ENCODE measurements at places on chromosomes 3 and 15.

DNA sequence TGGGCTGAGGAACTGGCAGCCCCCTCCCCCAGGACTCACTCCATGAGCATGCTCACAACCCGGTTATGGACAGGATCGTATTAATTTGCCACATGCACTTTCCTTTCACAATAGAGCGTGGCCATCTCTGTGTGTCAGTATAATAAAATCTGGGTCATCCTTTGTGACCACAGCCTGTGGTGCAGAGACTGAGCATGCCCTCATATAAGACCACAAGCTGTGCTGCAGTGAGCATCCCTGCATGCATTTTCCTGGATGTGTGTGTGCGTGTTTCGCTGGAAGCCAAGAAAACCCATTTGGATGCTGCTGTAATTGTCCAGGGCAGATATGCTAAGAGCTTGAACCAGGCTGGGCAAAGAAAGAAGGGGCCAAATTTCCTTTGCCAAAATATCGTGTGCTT lies 39.7 kb downstream of the CYP11A1 start:
- DNase-seq = no peak

DNA sequence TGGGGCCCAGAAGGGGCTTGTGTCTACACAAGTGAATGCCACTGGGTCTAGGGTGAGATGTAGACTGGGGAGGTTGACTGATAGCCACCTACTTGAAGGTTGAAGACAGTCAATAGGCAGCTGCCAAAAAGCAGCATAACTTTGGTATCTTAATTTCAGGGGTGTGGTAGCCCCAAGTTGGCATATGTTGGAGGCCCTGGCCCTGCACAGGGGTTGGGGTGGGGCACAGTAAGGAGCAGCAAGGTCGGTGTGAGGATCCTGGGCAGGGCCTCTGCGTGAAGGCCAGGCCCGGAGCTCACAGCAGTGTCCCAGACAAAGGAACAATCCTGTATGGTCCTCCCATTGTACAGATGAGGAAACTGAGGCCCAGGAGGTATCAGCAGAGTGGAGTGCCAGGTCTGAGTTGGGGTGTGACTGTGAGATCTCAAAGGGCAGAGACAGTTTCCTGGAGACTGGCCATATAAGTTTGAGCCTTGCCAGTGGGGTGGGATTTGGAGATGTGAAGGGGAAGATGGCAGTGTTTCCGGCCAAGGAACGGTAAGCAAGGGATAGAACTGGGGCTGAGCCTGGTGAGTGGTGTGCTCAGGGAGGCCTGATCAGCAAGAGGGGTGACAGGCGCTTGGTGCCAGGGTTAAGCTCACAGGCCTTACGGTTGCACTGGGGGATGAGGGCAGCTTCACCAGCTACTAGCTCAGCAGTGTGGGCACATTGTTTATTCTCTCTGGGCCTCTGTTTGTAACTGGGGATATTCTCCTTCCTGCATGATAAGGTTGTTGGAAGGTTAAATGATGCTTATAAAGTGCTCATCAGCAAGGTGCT lies 1.7 kb downstream of the KLHL40 start:
- no peak for DNase-seq

GRCh38 chr15:51054535-51054934 lies 40.2 kb downstream of the TNFAIP8L3 start:
- no peak for DNase-seq

GRCh38 chr3:178131801-178132200 lies 404.4 kb upstream of the KCNMB2 start:
- DNase-seq = no peak

GRCh38 chr3:157134620-157135191 lies 25.2 kb downstream of the CCNL1 start:
- no peak for DNase-seq

GRCh38 chr15:87732976-87733375 lies 523.6 kb downstream of the NTRK3 start:
- DNase-seq = no peak

DNA sequence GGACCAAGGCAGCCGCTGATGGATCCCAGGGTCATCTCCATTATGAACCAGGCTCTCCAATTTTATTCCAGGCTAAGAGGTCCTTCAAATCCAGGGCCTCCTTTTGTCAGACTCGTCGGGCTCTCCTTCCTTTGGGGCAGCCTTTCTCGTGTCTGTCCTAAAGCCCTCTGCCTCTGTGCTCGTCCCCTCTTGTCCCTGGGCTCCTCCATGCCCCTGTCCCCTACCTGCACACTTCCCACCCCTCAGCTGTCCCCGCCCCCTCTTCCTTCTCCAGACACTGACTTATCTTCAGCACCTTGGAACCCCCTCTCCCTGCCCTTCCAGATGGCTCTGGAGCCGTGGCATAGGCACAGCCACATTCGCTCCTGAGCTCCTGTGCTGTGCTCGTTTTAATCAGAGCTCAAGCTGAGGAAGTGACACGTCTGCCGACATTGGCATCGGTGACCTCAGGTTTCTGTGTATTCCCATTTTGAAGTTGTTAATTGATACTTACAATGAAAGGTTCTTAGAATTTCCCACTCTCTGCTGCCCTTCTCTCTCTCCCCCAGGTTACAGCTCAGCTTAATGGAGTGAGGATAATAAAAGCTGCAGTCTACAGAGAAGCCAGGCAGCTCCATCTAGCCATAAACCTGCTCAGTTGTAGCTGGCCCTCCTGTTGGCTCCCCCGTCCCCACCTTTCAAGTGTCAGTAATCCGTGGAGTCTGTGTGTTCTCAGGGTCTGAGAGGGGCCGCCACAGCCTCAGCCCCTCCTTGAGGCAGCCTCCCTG lies 51.1 kb upstream of the SEC22A start:
- DNase-seq = no peak

- DNase-seq = no peak
These were observed 39.6 kb downstream of the ACAP2 start for GRCh38 chr3:195403244-195403643.

DNA sequence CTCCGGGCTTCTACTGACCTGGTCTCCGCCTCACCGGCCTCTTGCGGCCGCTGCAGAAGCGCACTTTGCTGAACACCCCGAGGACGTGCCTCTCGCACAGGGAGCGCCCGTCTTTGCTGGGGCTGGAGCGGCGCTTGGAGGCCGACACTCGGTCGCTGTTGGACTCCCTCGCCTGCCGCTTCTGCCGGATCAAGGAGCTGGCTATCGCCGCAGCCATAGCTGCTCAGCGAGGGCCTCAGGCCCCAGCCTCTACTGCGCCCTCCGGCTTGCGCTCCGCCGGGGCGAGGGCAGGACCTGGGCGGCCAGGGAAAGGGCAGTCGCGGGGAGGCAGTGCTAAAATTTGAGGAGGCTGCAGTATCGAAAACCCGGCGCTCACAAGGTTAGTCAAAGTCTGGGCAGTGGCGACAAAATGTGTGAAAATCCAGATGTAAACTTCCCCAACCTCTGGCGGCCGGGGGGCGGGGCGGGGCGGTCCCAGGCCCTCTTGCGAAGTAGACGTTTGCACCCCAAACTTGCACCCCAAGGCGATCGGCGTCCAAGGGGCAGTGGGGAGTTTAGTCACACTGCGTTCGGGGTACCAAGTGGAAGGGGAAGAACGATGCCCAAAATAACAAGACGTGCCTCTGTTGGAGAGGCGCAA lies 319.2 kb downstream of the FGF12 start:
- DNase-seq = no peak

- DNase-seq = no peak
These were observed 46.7 kb downstream of the MESD start for GRCh38 chr15:80942746-80943565.

DNA sequence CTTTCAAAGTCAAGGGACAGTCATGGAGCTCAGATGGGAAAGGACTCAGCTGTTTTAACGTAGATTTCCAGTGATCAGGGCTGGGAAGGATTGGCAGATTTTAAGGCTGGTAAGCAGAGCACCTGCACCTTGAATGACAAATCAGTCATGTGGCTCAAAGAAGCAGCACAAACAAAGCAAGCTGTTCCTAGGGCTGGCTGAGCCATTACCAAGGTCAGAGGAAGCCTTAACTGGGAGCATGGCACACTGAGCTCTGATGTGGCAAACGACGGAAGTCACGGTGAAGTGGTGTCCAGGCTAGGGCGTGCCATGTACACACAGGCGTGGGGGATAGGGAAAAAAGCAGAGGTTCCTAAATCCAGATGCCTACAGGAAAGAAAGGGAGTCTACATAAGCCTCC lies 84.6 kb upstream of the PFN2 start:
- DNase-seq = no peak

DNA sequence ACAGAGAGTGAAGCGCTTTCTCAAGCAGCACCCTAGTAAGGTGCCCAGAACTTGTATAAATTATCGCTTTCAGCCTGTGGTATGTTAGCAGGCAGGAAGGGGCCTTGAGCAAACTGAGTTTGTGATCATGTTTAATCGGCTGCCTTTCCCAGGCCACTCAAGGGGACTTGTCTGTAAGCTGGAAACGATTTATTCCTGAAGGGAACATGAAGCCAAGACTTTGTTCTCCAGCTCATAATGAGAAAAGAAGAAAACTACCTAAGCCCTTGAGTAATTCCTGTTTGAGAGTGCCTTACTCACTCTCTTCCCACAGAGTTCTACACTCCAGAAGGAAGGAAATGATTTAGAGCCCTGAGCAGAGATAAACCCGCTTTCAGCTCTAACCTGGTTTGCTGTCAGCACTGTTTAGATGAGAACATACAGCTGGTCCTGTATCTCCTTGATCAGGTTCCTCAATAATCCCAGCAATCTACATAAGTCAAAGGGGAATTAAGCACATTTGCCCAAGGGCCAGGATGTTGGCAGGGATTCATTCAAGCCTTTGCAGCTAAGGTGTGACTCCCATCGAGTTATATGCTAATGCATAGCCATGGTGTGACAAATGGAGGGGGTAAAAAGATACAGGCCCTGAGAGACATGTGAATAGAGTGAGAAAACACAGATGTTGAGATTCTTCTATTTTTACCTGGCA lies 187.7 kb upstream of the SLC24A5 start:
- no peak for DNase-seq

GRCh38 chr3:119831022-119831421 lies 49.1 kb downstream of the NR1I2 start:
- DNase-seq = no peak

GRCh38 chr3:183490653-183491052 lies 62.2 kb upstream of the MCF2L2 start:
- no peak for DNase-seq

GRCh38 chr15:88491158-88491557 lies 23.6 kb downstream of the MRPS11 start:
- DNase-seq = no peak

- no peak for DNase-seq
These were observed 243.5 kb upstream of the TRIM42 start for GRCh38 chr3:140434261-140434905.

- no peak for DNase-seq
These were observed 160.9 kb downstream of the TBC1D5 start for GRCh38 chr3:17581421-17582080.

- no peak for DNase-seq
These were observed 43.4 kb downstream of the RPLP1 start for GRCh38 chr15:69496001-69496400.

- DNase-seq = no peak
These were observed 203.3 kb upstream of the LMCD1 start for GRCh38 chr3:8298021-8298954.

GRCh38 chr3:30476368-30477084 lies 129.9 kb upstream of the TGFBR2 start:
- DNase-seq = no peak

DNA sequence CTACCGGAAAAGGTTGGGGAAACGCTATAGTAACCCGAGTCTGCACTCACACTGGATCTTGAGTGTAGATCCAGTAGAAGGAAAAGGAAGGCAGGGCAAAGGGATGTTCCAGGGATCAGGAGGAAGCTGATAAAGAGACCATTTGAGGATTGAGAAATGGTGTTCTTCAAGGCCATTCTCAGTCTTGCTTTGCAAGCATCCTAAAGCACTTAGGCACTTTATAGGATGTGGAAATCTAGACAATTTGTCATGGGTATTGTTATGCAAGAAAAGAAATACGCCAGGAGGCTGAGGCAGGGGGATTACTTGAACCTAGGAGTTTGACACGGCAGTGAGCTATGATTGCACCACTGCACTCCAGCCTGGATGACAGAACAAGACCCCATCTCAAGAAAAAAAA lies 13.2 kb upstream of the SCAMP5 start:
- no peak for DNase-seq

DNA sequence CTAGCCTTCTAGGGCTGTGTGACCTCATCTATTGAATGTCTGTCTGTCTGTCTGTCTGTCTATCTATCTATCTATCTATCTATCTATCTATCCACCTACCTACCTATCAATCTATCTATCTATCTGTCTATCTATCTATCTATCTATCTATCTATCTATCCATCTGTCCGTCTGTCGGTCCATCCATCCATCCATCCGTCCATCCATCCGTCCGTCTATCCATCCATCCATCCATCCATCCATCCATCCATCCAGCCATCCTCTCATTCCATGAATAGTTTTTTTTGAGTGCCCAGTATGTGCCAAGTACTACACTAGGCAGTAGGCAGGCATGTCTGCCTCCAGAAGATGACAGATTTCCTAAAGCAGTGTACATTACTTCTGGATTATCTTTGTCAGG lies 122.5 kb downstream of the FOXB1 start:
- DNase-seq = no peak

GRCh38 chr3:171569571-171570132 lies 109.4 kb upstream of the TNIK start:
- DNase-seq = no peak

GRCh38 chr3:120459196-120459595 lies 8.4 kb upstream of the FSTL1 start:
- no peak for DNase-seq

GRCh38 chr3:196617256-196617655 lies 22.2 kb upstream of the NRROS start:
- no peak for DNase-seq

GRCh38 chr3:44825264-44825925 lies 36.3 kb upstream of the TMEM42 start:
- DNase-seq = no peak

DNA sequence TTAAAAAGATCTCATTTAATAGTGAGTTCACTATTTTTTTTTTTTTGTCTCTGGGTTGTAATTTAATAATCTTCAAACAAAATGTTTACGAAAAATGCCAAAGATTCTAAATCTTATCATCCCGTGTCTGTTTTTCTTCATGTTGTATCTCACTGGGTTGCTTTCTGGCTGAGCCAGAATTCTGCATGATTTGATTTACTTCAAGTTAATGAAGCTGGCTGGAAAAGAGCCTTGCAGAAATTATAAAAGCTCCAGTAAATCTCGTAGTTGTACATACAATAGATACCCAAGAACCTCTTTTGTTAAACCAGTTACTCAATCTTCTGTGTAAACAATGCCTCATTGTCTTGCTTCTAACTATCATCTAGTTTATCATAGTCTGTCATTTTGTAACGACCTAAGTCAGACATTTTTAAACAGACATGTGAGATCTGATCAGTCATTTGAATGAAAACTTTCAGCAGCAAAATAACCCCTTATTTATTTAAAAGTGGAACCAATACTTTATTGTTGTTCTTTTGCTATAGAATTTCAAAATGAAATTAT lies 249.0 kb downstream of the MCTP2 start:
- no peak for DNase-seq

DNA sequence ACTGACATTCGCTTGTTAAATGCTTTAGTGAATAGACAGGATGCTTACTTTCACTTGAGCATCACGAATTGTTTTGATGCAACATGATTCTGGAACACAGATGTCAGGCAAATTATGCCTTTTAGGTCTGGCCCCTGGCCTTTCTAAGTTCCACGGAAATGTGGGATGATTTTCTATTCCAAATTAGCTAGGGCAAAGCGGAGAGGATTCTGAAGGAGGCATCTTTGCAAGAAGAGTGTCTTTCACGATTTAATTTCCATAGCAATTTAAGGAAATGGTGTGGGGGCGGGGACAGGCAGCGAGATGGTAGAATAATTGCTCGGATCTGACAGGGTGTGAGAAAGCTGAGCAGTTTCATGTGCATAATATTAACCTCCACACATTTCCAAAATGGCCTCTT lies 238.5 kb upstream of the KCNMB2 start:
- no peak for DNase-seq

Data from esophagus squamous epithelium (tissue), 5 donors.